ENCODE measurements at places on chromosomes 5 and 9.

DNA sequence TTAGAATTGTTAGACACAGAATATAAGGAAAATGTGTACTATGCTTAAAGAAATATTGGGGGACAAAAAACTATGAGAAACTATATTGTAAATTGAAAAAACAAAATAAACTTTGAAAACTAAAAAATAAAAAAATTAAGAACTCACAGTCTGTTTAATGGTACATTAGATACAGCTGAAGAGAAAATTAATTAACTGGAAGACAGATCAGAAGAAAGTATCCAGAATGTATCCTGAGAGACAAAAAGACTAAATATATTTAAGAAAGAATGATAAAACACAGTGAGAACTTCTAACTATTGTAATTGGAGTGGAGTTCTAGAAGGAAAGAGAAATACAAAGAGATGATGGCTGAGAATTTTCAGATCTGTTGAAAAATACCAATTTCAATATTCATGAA lies 57.6 kb upstream of the SH3PXD2B start:
- no peak for DNase-seq

- DNase-seq, result no peak
Observed at GRCh38 chr9:33065157-33066076, 11.1 kb downstream of the SMU1 start.

- DNase-seq, result no peak
Observed at GRCh38 chr5:144187699-144188294, 17.1 kb downstream of the KCTD16 start.

- no peak for DNase-seq
Observed at GRCh38 chr5:25649628-25650265, 1005.0 kb upstream of the CDH10 start.

GRCh38 chr9:113945784-113946183 lies 69.7 kb downstream of the ZNF618 start:
- no peak for DNase-seq

DNA sequence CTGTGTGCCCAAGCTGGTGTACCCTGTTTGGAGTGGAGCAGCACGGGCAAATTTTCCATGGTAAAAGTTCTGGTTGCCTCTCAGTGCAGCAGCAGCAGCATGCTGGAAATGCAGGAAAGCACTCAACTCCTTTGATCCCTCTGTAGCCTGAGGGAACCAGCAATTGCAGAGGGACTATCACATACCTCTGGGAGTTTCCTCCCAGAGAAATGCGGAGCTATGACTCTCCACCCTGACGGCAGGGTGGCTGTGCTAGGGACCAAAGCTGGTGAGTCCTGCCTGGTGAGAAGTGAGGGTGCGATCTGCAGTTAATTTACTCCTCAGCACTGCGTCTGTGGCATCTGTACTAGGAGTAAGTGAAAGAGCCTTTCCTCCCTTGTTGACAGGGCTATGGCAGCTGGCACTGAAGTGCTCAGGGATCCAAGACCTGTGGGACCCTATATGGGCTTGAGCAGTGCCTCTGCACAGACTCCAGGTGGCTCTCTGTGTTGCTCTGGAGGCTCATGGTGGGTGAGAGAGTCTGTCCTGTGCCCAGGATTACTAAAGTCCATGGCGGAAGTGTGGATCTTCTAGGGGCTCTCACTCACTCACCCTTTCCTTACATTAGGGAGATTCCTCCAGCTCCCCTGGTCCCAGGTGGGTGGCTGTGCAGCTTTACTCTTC lies 601.2 kb upstream of the TYRP1 start:
- DNase-seq, result no peak

GRCh38 chr5:93421987-93422401 lies 159.0 kb downstream of the NR2F1-AS1 start:
- DNase-seq, result no peak

DNA sequence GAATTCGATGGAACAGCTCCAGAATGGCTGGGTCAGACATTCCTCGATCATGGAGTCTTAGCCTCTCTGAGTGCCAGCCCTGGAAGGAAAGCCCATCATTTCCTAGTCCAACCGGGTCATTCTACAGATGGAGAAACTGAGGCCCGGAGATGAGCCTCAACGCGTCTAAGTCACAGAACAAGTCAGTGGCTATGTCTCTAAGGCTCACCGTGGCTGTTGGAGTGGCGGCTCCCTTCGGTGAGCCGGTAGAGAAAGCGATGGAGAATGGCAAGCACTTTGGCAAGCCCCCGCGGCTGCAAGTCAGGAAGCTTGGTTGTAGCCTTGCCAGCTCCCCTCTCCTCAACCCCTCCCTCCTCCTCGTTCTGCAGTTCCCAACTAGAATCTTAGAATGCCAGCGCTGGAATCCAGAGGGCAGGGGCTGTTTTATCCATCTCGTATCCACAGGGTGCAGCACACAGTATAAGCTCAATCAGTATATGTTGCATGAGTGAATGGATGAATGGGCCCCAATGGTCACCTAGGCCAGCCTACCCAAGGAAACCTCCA lies 438 bp upstream of the ARSI start:
- DNase-seq, result no peak

Data from NCI-H1436 (cell line).